ENCODE measurements at places on chromosomes 5 and 9. TPM values are rescaled to one million over a fixed set of nuclear protein-coding genes. Genes with fewer than 3 reads are reported as not detected.

GRCh38 chr9:121885345-121885901 lies 207.7 kb downstream of the TTLL11 start:
- DNase-seq = no peak

GRCh38 chr5:29897916-29898315 lies 1295.6 kb upstream of the CDH6 start:
- DNase-seq = no peak

DNA sequence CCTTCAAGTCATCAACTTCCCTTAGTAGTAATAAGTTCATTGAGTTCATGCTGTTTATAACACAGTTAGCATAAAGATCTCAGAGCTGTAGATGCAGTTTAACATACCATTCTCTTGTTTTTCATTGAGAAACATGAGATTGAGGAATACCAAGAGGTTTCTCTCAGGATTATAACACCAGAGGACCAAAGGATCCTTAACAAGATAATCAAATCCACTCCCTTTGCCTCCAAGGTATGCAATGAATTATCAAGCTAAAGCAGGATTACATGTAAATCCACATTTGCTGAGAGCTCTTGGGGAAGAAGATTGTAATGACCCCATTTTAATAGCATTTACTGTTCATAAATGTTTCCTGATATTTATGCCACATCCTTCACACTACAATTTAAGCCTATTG lies 35.1 kb upstream of the DAB2 start:
- DNase-seq = no peak

DNA sequence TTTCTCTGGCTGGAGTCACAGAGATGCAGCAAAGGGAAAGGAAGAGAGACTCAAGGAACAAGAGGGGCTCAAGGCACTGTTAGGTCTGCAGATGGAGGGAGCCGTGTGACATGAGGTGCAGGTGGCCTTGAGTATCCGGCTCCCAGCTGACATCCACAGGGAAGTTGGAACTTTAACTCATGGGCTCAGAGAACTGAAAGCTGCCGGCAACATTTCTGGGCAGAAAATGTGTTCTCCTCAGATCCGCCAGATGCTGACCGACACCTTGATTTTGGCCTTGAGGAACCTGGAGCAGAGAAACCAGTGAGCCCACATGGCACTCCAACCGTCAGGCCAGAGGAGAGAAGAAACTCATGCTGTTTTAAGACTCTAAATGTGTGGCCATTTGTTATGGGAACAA lies 258.1 kb upstream of the IRX2 start:
- no peak for DNase-seq

Gene NIM1K
- 1.0 TPM for total RNA-seq
